ENCODE measurements at places on chromosomes 1 and 21. TPM values are rescaled to one million over a fixed set of nuclear protein-coding genes. Genes with fewer than 3 reads are reported as not detected.

DNA sequence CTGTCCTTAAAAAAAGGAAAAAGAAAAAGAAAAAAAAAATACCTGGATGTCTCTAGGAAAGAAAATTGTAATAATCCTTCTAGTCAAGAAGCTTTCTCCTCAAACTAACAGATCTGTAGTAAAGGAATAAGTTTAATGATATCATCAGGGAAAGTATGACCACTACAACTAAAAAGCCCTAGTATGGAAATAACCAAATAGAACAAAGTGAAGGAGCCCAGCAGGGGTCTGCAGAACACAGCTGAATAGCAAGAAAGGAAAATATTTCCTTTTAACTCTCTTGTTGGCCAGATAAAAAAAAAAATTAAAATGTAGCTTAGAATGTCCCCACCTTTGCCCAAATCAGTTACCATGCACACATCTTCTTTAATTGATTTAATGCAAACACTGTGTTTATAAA is 43.2 kb downstream of the PRRX1 start:
- no peak for DNase-seq

The CFH gene
- total RNA-seq: 146 TPM

The PLEKHN1 gene
- total RNA-seq: under 0.01 TPM

The BRDT gene
- total RNA-seq: not detected

DNA sequence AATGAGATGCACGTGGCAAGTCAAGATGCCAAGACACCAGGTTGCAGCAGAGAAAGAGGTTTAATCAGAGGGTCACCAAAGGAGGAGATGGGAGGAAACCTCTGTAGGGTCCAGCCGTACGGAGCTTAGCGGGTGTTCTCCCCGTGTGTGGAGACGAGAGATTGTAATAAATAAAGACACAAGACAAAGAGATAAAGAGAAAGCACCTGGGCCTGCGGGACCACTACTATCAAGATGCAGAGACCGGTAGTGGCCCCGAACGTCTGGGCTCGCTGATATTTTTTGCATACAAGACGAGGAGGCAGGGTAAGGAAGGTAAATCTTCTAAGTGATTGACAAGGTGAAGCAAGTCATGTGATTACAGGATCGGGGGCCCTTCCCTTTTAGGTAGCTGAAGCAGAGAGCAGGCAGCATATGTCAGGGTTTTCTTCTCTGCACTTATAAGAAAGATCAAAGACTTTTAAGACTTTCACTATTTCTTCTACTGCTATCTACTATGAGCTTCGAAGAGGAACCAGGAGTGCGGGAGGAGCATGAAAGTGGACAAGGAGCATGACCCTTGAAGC is 41.2 kb upstream of the TDRD10 start:
- DNase-seq: no peak

- DNase-seq: no peak
Measured at GRCh38 chr1:31752258-31752657, 11.9 kb downstream of the ADGRB2 start.

GRCh38 chr1:236502579-236502971 is 21.2 kb upstream of the LGALS8 start:
- DNase-seq: no peak

DNA sequence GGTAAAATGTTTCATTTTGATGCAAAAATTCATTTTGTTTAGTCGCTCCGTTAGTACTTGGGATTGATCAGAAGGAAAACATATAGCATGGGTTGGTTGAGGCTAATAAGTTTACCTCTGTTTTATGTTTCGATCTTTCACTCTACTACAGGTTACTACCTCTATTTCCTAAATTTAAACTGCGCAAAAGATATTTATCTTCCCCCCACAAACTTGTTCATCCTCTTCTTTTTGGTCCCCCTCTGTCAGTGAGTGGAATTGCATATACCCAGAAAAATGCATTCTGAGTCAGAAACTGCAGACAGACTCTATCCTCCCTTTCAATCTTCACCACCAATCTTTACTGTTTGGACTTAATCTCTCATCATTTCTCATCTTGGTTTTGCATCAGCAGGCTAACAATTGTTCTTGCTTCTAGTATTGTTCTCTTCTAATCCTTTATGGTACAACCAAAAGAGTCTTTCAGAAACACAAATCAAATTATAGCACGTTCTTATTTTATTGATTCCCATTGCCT is 316.0 kb upstream of the ADGRL4 start:
- DNase-seq: peak; percentile 26

GRCh38 chr21:44292812-44293195 is 7.0 kb upstream of the PFKL start:
- no peak for DNase-seq

DNA sequence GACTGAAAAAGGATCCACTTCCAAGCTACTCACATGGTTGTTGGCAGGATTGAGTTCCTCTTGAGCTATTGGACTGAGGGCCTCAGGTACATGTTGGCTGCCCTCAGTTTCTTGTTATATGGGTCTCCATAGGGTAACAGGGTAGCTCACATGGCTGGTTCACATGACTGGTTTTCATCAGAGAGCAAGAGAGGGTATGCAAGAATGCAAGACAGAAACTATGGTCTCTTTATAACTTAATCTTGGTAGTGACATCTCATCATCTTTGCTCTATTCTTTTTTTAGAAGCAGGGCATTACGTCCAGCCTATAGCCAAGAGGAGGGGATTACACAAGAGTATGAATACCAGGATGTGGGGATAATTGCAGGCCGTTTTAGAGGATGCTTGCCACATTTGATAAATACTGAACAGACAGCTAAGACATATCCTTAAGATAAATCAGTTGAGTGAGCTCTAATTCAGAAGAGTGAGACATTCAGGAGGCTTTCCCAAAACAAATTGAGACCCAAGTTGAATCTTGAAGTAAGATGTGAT is 100.2 kb downstream of the HMCN1 start:
- no peak for DNase-seq

The CELA2B gene
- total RNA-seq: not detected

DNA sequence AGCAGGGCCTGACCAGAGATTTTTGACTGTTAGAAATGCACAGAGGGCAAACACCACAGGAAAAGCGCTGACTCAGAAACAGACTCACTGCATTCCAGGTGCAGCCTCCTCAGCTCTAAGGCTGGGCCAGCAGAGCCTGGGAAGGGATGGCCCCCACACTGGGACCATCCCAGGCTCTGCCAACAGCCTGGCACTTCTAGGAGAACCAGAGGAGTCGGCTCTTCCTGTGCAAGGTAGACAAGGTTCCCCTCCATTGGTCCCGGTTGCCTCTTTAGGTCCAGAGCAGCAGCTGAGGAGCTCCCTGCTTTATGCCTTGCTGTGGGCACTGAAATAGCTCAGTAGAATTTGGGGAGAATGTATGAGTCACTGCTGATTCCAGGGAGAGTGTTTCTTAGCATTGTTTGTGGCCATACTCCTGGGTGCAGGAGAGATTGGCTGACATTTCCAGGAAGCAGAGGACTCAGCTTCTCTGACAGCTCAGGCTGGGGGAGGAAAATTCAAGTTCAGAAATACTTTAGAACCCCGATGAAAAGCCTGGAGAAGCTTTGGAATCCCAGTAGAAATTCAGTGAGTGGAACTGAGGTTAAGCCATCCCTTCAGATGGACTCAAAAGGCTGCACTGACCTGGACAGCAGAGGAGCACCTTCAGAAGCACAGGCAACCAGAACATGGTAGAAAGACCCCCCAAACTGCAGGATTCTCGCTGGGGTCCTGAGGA is 19.7 kb downstream of the PRAMEF1 start:
- DNase-seq: peak; percentile 24

- no peak for DNase-seq
Measured at GRCh38 chr1:201406831-201407406, 7.8 kb upstream of the LAD1 start.

The GBP5 gene
- total RNA-seq: under 0.01 TPM

DNA sequence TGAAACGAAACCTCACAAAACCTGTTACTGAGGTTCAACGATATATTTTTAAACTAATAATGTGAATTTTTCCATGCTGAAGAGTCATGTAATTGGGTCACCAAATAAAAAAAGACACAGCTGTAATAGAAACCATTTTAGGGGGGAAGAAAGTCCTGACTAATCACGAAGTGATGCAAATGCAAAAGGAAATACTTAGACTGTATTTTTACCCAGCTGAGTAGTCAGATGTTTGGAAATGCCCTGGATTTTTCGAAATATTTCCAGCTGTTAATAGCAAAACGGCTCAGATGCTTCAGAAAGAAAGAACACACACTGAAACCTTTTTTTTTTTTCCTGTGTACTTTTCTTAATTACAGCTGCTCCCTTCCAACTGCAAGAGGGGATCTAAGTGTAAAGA is 210.3 kb downstream of the SETD4 start:
- DNase-seq: peak; percentile 52

DNA sequence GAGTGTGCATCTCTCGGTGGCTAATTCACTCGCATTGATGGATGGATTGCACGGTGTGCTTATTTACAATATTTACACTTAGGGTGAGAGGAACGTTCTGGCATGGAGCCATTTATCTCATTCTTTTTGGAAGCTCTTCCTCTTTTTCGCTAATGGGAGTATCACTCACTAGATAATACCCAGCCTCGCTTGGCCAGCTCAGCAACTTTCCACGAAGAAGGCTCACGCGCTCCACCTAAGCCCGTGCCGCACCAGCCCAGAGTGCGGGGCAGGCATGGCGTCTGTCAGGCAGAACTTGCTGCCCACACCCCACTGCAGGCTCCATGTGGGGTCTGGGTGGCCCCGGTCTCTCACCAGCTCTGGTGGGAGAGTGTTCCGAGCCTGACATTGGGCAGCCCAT is 484.9 kb downstream of the NPHP4 start:
- DNase-seq: no peak

- DNase-seq: peak; percentile 94
Measured at GRCh38 chr1:36136535-36136934, 11.5 kb upstream of the COL8A2 start.

The UMODL1 gene
- total RNA-seq: not detected

DNA sequence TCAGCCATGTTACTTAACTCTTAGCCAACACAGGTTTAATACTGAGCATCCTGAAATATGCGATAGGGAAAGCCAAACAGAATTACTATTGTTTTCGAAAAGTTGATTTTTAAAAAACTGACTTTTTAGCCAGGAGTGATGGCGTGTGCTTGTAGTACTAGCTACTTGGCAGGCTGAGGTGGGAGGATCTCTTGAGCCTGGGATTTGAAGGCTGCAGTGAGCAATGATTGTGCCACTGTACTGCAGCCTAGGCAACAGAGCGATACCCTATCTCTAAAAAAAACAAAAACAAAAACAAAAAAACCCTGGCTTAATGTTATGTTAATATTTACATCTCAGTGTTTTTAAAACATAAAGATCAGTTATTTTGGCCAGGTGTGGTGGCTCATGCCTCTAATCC is 16.7 kb downstream of the NMNAT1 start:
- DNase-seq: no peak

GRCh38 chr21:44752671-44753235 is 41.4 kb upstream of the TSPEAR start:
- DNase-seq: no peak

- DNase-seq: no peak
Measured at GRCh38 chr1:90831910-90832309, 114.8 kb upstream of the BARHL2 start.

The FBXO28 gene
- total RNA-seq: 34.3 TPM

The AMY1A gene
- not detected for total RNA-seq

The NOS1AP gene
- total RNA-seq: 0.17 TPM

DNA sequence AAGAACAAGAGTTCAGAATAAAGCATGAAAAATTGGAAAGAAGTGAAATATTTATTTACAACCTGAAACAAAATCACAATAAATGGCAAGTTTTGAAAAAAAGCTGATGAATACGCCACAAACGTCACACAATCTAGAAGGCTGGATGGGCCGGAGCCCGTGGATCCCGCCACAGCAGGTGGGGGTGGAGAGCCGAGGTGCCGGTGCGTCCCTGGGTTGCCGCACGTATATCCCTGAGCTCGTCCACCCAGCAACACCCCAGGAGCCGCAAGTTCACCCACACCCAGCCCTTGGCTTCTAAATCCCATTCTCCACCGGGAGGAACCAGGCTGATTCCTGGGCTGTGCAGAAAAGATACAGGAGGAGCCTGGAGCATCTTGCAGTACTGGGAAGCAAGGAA is 25.6 kb upstream of the TTLL10 start:
- no peak for DNase-seq

GRCh38 chr1:51519865-51520699 is 1.0 kb upstream of the EPS15 start:
- DNase-seq: peak; percentile 96

DNA sequence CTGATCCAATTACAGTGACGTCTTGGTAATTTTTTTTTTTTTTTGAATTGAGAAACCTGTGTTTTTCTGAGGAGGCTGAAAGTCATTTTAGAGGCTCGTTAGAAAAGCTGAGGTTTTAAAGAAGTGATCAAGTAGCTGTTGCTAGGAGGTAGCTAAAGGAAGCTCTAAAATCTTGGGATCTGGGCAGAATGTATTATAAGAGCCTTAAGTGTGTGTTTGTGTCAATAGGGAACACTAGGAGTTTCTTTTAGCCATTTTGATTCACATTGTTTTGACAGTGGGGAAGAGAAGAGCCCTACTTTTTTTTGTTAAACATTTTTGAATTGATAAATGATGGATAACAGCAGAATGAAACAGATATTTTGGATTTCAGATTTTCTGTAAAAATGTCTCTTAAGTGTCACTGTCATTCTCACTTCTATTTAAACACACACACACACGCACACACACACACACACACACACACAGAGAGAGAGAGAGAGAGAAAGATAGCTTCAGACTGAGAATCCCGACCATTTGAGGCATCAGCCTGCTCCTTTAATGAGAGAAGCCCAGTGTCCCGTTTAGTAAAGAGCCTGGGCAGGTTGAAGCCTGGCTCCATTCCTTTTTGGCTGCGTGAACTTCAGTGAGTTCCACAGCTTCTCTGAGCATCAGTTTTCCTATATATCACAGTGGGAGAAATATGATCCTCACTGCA is 79.1 kb upstream of the GPR88 start:
- no peak for DNase-seq

DNA sequence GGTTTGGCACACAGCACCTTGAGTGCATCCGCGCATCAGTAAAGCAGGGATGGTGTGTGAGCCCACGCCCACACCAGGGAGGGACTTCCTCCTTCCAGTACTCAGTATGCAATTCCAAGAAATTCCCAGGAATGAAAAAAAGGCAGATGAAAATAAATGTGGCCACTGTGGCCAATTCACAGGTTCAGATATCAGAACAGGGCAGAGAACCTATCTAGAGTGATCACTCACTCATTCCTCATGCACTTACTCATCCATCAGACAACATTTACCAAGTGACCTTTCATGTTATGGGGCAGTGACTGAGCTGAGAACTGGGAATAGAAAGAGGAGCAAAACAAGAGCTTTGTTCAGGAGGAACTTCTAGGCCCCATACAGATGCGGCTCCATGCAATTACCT is 113.7 kb downstream of the ZSCAN20 start:
- DNase-seq: peak; percentile 79

DNA sequence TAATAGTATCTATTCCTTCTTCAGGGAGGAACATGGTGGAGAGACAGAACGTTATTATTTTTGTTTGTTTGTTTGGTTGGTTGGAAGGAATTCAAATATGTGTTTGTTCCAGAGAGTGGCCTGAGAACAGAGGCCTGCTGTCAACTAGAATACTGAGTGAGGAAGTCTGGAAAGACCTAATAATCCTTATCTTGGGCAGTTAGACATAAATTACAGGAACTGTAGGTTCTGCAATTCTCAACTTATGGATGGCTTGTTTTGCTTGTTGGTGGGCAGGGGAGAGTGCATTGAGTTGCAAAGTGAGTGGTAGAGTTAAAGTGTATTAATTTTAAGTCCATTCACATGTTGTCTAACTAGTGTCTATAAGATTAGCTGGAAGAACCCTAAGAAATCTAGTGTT is 197.6 kb downstream of the BACH1 start:
- no peak for DNase-seq

Data from fibroblast of lung (primary cell).